ENCODE measurements at places on chromosomes 13 and 19. TPM values are rescaled to one million over a fixed set of nuclear protein-coding genes. Genes with fewer than 3 reads are reported as not detected.

Gene ZNF709
- 4.0 TPM for total RNA-seq

DNA sequence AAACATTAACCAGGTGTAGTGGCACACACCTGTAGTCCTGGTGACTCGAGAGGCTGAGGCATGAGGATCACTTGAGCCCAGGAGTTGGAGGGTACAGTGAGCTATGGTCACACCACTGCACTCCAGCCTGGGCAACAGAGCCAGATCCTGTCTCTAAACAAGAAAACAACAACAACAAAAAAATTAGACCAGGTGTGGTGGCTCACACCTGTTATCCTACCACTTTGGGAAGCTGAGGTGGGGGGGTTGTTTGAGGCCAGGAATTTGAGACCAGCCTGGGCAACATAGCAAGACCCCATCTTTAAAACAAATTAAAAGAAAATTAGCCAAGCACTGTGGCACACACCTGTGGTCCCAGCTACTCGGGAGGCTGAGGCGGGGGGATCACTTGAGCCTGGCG lies 20.8 kb upstream of the PTPRS start:
- peaks cover 81% of the 10 kb centered on the region for H3K27me3 ChIP-seq
- DNase-seq, result no peak
- H3K4me1 ChIP-seq, result no peaks in the 10 kb centered on the region
- no peaks in the 10 kb centered on the region for H3K36me3 ChIP-seq

- peaks cover 11% of the 10 kb centered on the region for H3K27me3 ChIP-seq
- peak overlapping the region; percentile 69 for H3K4me3 ChIP-seq
- H3K36me3 ChIP-seq, result no peaks in the 10 kb centered on the region
- no peak for DNase-seq
- H3K27ac ChIP-seq, result peak overlapping the region; percentile 88
These were observed 1.6 kb downstream of the SIX5 start for GRCh38 chr19:45767410-45767880.

- no peak for DNase-seq
- H3K4me1 ChIP-seq, result peaks cover 62% of the 10 kb centered on the region
- no peaks in the 10 kb centered on the region for H3K36me3 ChIP-seq
- no peak overlapping the region for H3K4me3 ChIP-seq
- no peaks in the 10 kb centered on the region for H3K27me3 ChIP-seq
- H3K27ac ChIP-seq, result no peak overlapping the region
These were observed 10.6 kb downstream of the URI1 start for GRCh38 chr19:29952646-29953045.

Gene ZNF540
- total RNA-seq, result 6.8 TPM

Gene ARL11
- total RNA-seq, result 8.5 TPM

Gene PDE4C
- total RNA-seq, result 2.1 TPM

Data from spleen (tissue), 13 donors.